ENCODE measurements at places on chromosomes 7 and 10.

GRCh38 chr7:96407427-96407826, 85.5 kb upstream of the SLC25A13 start:
- no peak for DNase-seq

DNA sequence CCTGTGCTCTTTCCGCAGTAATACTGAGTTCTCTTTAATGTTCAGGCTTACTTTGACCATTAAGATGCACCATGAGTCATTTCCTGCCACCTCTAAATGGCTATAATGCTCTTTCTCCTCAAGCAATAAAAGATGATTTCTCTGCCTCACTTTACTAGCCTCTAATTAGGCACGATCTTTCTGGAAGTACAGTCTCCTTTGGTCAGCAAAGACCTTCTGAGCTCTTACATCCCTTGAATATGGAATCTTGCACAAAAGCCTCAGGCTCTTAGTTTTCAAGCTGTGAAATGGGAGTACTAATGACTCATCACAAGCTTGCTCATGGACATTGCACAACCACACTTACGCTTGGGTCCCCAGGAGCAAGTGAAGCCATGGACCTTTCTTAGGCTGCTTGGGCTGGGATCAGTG, 85.9 kb downstream of the FRMD4A start:
- DNase-seq, result no peak

DNA sequence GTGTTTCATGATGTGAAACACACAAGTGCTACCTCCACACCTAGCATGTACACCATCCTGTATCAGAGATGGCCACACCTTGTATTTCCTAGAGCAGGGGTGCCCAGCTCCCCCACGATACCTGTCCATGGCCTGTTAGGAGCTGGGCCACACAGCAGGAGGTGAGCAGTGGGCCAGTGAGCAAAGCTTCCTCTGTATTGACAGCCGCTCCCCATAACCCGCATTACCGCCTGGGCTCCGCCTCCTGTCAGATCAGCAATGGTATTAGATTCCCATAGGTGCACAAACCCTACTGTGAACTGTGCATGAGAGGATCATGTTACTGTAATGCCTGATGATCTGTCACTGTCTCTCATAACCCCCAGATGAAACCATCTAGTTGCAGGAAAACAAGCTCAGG, 145.6 kb upstream of the RNF32 start:
- DNase-seq, result no peak

DNA sequence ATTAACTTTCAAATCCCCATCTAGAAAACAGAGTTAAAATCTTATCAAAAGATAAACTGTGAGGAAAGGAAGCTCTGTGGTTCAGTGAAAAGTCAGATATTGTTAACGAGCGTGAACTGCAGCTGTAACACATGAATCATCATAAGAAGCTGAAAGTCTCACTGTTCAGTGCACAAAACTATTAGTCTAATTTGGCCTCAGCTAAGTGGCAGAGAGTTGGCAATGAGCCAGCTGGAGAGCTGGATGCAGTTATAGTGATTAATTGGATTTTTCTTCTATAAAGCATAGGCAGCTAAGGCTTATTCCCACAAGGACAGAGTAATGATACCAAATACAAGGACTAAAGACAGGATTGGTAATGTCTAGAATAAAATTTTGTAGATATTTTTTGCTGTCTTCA, 101.1 kb upstream of the ABCB5 start:
- no peak for DNase-seq

DNA sequence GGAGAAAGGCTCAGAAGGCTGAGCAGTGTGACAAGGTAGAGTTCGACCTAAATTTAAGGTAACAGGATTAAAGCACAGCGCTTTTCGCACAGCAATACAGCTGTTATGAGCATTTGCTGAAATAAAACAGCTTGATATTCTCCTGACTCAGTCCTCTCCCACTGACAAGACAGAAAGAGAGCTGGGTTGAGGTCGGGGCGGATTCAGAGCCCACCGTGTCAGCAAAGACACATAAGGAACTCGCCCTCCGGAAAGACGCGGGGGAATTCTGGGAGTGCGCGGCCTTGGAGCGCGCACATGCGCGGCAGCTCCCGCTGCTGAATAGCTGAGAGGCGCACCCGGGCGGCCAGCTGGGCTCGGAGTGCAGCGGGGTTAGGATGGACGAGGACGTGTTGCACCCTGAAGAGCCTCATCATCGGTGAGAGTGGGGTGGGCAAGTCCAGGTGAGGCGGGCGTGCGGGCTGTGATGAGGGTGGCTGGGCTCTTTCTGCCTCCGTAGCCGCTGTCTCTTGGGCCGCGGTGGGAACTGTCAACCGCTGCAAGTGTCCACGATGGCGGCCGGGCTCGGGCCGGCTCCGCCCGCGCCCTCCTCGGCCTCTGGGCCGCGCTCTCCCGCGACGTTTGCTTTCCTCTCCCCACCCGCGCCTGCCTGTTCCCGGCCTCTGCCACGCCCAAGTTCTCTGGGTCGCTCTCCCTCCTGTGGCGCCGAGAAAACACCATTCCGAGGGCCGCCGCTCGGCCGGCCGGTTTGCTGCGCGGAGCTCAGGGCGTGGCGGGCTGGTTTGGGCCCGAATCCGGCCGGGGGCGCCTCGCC, 120.6 kb downstream of the LYZL1 start:
- DNase-seq, result no peak

- no peak for DNase-seq
These were observed 7.8 kb downstream of the GPER1 start for GRCh38 chr7:1095621-1096155.

- no peak for DNase-seq
These were observed 95.3 kb upstream of the DNAJB12 start for GRCh38 chr10:72449941-72450441.

- DNase-seq, result no peak
These were observed 3.0 kb downstream of the GCC1 start for GRCh38 chr7:127582361-127582760.

DNA sequence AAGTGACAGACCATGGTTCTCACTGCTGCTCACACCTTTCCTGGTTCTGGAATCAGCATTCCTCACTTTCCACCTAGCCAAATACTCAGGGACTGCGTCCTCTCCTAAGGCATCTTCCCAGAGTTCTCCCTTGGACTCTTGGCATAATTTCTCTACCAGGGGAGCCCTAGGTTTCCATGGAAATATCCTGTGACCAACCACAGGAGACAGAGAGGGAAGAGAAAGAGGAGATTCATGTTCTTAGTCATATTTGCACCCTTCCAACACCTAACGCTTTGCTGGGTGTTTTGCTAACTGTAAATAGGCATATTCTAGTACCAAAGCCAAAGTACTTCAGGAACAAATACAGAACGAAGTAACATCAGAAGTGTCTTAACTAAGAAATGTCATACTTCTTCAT, 28.6 kb downstream of the DENND11 start:
- DNase-seq, result no peak

DNA sequence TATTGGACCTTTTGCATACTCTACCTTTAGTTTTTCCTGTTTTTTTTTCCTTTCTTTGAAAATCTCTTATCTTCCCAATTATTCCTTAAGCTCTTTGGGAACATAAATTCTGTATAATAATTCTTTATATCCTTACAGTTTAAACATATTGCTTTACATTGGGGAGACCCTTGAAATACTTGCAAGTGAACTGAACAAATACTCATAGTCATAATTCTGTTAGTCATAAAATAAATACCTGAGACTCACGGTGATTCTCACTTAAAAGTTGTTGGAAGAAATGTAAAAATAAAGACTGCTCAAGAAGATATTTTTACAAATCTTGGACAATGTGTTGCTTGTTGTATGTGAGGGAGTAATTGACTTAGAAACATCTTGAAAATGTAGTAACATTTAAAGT, 515.2 kb upstream of the POT1 start:
- DNase-seq, result no peak

DNA sequence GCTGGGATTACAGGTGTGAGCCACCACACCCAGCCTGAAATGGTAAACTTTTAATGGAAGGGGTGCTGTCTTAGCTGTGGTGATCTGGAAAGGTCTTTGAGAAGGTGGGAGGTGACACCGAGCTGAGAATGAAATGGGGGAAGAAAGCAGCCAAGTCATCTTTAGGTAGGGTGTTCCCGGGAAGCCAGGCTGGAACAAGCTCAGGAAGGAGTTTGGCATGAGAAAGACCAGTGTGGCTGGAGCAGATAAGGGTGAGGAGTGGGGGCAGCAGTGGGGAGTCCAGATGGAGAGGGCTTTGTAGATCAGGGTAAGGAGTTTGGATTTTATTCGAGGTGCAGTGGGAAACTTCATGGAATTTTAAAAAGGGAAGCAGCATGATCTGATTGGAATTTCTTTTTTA, 30.0 kb downstream of the KIFBP start:
- DNase-seq, result no peak

DNA sequence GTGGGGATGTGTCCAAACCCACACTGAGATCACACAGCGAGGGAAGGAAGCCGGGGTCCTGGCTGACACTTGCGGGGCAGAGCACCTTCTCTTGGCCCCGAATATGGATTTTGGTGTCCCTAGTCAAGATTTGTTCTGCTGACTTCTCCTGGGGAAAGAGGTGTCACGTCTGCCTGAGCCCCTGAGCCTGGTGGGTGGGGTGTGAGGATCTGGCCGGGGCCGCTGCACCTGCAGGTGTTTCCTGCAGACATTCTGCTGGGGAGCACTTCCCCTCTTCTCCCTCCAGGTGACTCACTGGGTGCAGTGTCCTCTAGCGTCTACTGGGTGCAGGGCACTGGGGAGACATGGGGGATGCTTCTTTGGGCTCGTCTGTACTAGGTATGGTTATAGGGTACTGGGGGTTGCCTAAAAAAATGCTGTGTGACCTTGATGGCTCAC, 99.2 kb downstream of the GRK5 start:
- no peak for DNase-seq

DNA sequence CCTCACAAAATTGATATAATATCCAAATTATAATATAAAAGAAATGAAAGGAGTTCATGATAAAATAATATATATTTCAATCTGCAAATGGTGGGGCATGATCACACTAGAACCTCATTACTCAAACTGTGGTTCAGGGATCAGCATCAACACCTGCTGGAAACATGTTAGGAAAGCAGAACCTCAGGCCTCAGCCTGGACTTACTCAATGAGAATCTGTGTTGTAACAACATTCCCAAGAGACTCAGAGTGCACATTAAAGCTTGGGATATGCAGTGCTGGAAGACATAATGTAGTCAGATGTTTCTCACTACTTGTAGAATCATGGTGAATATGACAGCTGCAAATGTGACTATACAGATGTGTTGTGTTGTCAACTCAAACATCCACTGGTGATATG, 81.7 kb upstream of the ITPRID1 start:
- DNase-seq, result no peak

GRCh38 chr7:4836206-4836661, 25.6 kb downstream of the PAPOLB start:
- no peak for DNase-seq

GRCh38 chr7:391411-391951, 101.5 kb downstream of the FOXL3 start:
- no peak for DNase-seq

- DNase-seq, result no peak
These were observed 42.3 kb downstream of the BZW2 start for GRCh38 chr7:16688249-16688648.

GRCh38 chr7:142827951-142828500, 26.9 kb upstream of the EPHB6 start:
- DNase-seq, result no peak

GRCh38 chr7:14092331-14092730, 102.9 kb upstream of the ETV1 start:
- no peak for DNase-seq

DNA sequence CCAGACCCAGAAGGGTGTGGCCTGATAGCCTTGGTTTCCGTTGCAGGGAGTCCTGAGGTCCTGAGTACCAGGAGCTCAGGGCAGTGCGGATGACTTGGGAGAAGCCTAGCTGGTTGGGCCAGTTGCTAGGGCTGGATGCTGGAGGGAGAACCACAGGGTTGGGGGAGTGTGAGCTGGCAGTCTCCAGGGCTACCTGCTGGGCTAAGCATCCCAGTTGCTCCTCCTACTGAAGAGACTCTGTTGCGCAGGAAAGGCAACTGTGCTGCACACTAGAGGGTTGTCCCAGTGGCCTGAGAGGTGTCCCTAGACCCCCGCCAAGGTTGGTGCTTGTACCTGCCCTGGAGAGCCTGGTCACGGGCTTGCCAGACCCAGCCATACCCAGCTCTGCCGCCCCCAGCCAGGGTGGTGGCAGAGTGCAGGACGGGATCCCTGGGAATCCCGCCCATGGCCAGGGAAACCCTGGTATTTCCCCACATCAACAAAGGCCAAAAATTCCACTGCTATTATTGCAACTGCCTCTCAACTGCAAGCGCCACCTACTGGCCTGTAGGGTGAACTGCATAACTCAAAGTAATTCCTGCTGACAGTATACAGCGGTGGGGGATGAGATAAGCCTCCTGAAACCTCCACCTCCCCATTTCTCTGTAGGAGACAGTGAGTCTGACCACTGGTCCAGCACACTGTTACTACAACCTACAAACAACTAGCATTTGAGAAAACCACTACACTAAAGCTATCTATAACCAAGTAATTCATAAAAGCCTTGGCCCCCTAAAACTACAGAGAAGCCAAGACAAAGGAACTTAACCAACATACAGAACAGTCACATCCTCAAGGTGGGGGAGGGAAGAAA, 67.6 kb upstream of the DDC start:
- DNase-seq, result peak; percentile 72

- peak; percentile 48 for DNase-seq
These were observed 128.3 kb downstream of the SKAP2 start for GRCh38 chr7:26735976-26736600.

DNA sequence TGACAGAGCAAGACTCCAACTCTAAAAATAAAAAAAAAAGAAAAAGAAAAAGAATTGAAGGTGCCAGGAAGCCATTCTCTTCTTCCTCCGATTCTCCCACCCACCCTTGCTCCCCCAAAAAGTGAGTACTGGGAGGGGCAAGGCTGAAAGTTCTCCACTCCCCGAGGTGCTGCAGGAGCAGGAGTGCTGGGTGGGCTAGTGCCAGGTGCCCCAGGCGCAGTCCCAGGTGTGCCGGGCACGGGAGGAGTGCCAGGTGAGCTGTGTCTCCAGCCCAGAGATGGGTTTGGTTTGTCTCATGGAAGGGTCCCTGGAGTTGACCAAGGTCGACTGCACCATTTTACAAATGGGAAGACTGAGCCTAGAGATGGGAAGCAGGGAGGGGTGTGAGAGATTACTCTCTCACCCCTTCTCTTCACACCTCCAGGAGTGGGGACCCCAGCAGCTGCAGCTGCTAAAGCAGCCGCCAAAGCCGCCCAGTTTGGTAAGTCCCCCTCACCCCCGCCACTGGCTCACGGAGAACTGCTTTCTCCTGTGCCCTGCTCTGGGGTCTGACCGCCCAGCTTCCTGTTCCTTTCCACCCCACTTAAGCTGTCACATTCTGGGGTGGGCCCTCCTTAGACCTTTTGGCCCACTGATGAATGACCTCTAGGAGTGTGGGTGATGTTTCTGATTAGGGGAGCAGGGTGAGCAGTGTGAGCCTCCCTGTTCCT, 26.2 kb upstream of the LIMK1 start:
- no peak for DNase-seq

DNA sequence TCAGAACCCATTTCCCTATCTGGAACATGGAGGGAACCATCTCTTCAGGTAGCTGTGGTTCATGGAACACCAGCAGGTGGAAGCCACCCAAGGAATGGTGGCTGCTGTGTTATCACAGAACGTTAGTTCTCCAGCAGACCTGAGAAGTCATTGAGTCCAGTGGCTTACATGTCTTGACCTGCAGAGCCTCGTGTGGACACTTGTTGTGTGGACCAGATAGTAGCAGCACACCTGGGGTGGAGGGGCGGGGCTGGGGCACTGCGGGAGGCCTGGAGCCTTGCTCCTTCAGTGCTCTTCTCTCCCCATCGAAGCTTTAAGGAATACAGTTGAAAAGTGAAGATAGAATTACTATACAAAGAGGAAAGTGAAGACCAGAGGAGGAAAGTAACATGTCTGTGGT, 42.4 kb downstream of the VWA2 start:
- DNase-seq, result no peak

GRCh38 chr7:16822029-16822428, 17.2 kb upstream of the AGR2 start:
- no peak for DNase-seq
